Ovary (tissue), 10 donors: ENCODE measurements at places on chromosomes 5 and 9. TPM values are rescaled to one million over a fixed set of nuclear protein-coding genes. Genes with fewer than 3 reads are reported as not detected.

DNA sequence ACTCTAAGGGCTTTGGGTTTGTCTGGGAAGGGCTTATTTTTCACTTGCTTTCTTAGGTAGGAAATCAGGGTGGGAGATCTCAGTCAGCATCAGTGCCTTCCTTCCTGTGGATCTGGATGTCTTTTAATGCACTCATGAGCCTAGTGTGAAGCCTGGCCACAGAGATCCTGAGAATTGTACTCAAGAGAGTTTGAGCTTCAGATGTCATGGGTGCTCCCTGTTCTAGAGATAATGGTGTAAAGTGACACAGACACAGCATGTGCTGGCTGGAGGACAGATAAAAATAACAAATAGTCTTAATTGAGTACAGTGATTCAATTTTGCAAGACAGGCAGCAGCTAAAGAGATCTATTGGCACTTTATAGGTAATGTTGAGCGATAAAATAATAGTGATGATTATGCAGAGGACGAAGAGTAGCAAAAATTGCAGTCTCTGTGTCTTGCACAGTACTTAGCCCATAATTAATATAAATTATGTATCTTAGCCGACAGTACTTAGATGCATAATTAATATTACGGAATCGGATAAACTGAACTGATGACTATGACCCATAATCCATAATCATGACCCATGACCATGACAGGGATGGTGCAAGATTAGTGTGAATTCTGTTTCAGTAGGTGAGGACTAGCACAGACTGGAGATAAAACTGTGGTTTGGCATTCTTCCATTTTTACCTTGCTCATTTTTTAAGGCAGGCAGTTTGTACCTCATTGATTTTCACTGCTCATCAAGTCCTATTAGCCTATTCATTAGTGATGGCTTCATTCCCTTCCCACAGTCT lies 408.7 kb upstream of the PIK3R1 start:
- H3K36me3 ChIP-seq = no peaks in the 10 kb centered on the region
- no peak for DNase-seq
- no peak overlapping the region for H3K27ac ChIP-seq
- H3K4me3 ChIP-seq = no peak overlapping the region

DNA sequence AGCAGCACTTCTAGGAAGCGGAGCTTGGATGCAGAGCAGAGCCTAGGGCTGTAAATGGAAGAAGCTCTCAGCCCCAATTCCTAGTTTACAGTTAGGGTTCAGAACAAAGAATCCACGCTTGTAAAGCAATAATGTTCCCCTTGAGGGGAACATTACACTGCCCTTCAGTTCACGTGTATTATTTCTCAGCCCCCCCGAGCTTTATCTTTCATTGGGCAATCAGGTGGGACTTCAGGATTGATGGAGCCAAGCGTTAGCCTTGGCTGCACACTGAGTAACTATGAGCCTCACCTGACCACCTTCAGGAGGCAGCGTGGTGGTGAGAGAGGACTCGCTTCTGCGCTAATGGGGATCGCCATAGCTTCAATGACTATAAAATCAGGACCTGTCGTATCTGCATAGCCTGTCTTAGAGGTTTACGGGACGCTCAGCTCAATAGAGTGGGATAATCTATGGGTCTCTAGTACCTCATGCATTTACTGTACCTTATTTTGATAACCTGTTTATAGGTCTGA lies 157.0 kb upstream of the RASEF start:
- H3K4me3 ChIP-seq = peak overlapping the region; percentile 46
- no peaks in the 10 kb centered on the region for H3K36me3 ChIP-seq
- no peaks in the 10 kb centered on the region for H3K27me3 ChIP-seq
- DNase-seq = no peak
- peak overlapping the region; percentile 6 for H3K27ac ChIP-seq

DNA sequence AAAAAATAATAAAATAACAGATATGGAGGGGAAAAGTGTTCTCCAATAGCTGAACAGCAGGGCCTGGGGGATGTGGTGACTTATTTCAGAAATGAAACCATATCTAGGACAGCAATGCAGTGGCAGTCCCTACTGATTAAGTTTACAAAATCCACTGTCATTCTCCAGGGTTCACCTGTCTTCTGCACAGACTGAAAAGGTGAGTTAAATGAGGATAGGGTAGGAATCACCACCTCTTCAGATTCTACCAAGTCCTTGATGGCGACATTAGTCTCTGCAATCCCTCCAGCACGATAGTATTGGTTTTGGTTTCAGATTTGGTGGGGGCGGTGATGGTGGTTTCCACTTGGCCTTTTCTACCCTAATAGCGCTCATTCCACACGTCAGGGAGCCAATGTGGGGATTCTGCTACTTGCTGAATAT lies 32.3 kb upstream of the NPM1 start:
- DNase-seq = no peak
- H3K27ac ChIP-seq = no peak overlapping the region
- H3K4me3 ChIP-seq = no peak overlapping the region
- H3K27me3 ChIP-seq = no peaks in the 10 kb centered on the region
- no peaks in the 10 kb centered on the region for H3K4me1 ChIP-seq

Gene LCN15
- not detected for polyA plus RNA-seq

DNA sequence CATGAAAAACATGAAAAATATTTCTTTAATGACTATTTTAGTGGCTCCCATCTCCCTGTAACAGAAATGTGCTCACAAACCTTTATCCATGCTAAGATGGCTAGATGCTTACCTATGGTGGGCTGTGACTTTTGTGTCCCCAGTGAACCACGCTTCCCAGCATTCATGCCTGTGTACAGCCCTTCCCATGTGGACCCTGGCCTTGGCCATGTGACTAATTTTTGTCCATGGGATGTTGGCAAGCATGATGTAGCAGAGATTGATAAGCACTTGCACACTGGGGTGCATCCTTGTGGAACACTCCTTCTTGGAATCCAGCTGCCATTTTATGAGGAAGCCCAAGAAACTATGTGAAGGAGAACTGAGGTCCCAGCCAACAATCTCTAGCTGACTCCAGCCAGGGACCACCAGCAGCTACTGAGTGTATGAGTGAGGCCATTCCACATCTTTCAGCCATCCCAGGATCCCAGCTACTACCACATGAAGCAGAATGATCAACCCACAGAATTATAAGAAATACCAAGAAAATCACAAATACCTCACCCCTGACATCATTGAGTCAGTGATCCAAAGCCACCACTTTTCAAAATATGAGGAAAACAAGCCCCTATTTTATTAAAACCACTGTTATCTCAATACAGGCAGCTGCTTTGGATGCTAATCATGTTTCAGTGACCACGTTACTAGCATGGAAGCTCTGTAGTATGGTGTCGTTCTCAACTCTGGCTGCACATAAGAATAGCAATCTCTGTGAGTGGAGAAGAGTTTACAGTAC lies 16.1 kb upstream of the RAI14 start:
- DNase-seq = no peak
- no peaks in the 10 kb centered on the region for H3K27me3 ChIP-seq
- H3K36me3 ChIP-seq = no peaks in the 10 kb centered on the region
- no peak overlapping the region for H3K4me3 ChIP-seq
- no peaks in the 10 kb centered on the region for H3K4me1 ChIP-seq
